Daoy (cell line): ENCODE measurements at places on chromosomes 12 and 14.

DNA sequence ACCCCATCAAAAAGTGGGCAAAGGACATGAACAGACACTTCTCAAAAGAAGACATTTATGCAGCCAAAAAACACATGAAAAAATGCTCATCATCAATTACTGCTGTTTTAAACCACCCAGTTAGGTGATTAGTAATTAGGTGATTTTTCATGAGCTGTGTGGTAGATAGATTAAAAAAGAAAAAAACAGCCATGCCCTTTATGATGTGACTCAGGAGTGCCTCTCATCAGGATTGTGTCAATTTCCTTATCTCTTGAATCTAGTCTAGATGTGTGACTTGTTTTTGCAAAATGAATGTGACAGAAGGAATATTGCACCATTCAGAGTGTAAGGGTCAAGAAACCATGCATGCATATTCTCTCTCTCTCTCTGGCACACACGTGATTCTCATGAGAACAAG is 5.7 kb downstream of the OR10A7 start:
- no peak for DNase-seq

- no peak for DNase-seq
Measured at GRCh38 chr12:50151047-50151687, 16.0 kb downstream of the CERS5 start.

DNA sequence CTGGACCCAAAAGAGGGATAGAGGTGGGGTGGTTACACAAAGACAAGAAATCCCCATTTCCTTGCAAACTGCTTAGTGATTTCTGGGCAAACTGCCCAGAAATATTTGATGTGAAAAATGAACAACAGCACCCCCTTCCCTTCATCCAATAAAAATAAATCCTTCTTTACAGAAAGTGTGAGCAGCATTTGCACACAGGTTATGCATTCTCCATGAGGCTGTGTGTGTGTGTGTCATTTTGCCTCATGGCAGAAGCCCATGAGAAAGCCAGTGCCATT is 17.2 kb upstream of the NRXN3 start:
- no peak for DNase-seq

GRCh38 chr12:108109954-108110353 is 19.1 kb upstream of the WSCD2 start:
- DNase-seq, result no peak

GRCh38 chr14:61557262-61557661 is 138.1 kb upstream of the HIF1A start:
- DNase-seq, result no peak

DNA sequence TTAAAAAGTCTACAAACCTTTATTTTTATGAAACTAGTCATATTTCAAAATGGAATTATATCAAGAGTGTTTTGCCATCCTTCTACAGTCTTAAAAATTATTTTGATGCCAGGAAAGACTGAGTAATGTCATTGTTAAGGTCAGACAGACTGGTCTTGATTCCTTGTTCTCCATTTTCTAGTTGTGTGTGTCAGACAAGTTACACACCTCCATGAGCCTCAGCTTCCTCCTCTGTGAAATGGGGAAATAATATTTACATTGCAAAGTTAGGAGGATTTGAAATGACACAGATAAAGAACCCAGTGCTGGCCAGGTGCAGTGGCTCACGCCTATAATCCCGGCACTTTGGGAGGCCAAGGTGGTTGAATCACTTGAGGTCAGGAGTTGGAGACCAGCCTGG is 47.4 kb upstream of the ELK3 start:
- DNase-seq, result no peak

- DNase-seq, result no peak
Measured at GRCh38 chr12:52081263-52081733, 1.8 kb downstream of the SMIM41 start.

DNA sequence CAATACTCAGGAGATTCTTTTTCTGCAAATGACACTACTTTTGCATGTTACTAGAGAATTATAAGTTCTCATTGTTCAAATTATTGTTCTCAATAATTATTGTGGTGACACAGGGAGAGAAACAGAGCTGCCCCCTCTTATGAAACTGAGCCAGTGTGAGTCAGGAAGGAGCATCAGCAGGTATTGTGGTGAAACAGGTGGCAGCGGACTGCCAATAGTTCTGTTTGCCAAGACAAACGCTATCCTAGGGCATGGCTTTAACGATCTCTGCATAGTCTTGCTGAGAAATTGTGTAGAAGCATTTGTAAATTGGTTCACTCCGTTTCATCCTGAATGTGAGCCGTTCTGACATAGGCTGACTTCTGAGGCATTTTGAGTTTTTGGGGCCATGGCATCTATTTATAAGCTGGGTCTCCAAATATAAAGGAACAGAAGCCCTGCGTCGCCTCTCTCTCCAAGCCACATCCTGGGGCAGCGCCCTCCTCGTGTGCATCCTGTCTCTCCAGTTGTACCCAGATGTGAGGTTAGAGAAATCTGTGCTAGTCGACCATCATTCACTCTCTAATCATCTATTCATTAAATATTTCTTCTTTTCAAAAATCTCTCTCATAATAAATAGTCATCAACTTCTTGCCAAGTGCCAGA is 15.8 kb upstream of the PPP4R4 start:
- no peak for DNase-seq

- peak; percentile 5 for DNase-seq
Measured at GRCh38 chr12:118290130-118290529, 82.6 kb downstream of the TAOK3 start.

- peak; percentile 79 for DNase-seq
Measured at GRCh38 chr12:111766608-111767361, at the start of gene ALDH2. TSS of gene ALDH2 (plus strand) at chr12:111766933. CDS start at chr12:111766983, 50 bp downstream.

- peak; percentile 51 for DNase-seq
Measured at GRCh38 chr14:37668646-37669045, 73.2 kb downstream of the TTC6 start.

- DNase-seq, result peak; percentile 55
Measured at GRCh38 chr12:49017891-49018260, 700 bp downstream of the PRKAG1 start.

DNA sequence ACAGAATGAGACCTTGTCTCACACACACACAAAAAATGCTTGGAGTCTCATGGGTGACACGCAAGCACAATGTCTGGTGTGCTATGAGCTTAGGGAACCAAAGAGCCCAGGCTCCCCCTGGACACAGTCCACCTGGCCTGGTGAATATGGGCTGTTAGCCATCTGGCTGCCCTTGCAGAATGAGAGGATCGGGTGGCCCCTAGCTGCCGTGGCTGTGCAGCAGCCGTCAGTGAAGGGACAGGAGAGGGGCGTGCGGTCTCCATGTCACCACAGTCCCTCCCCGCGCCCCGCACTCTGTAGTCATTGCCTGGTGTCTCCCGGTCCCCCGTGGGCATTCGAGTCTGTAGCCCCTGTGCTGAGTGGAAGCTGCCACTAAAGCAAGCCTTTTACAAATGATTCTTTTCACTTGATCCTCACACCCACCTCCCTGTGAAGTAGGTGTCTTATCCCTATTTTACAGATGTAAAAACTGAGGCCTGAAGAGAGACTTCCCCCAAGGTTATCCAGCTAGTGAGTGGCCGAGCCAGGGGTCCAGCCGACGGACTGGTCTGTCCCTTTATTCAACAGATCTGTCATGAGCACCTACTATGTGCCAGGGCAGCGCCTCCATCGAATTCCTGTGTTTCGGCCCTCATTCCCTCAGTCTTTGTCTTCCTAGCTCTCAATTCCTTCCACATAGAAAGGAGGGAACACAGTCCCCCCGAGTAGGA is 18.8 kb downstream of the MVK start:
- DNase-seq, result no peak

DNA sequence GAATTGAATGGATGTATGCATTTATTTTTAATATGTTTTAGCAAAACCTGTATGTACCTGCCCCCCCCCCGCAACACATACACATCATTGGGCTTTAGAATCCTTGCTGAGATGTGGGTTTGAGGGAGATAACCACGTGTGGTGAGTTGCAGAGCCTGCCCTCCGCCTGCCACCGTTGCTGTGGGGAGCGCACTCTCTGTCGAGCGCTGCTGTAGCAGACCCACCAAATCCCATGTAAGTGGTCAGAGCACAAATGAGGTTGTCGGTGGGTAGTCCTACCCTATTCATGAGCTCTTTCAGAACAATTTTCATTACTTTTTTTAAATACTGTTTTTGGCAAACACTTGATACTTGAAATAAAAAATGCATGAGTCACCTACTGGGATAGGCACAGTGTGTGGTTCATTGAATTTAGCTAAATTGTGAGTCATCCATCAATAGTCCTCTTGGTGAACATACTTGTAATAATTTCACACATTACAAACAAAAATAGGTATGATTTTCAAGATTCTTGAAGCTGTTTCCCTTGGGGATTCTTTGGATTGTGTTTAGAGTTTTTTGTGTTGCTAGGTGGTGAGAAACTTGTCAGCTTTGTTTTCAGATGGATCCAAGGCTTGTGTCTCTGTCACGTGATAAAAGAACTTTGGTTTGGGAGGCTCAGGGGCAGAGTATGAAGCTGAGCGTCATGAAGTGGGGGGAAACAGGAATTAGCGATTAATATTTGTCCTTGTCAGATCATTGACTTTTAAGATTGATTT is 107.6 kb downstream of the PTCSC3 start:
- peak; percentile 54 for DNase-seq

GRCh38 chr12:87086118-87086891 is 830.1 kb upstream of the MGAT4C start:
- DNase-seq, result peak; percentile 42

DNA sequence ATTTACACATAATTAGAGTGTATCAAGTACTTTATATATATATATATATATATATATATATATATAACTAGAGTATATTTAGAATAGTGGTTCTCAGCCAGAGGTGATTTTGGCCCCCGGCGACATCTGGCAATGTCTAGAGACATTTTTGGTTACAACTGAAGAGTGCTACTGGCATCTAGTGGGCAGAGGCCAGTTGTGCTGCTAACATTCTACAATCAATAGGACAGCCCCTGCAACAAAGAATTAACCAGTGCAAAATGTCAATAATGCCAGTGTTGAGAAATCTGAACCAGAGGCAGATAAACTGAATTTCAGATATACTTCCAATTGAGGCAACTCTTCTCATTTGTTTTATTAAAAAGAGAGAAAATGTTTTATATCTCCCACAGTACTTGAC is 8.9 kb downstream of the GTF2A1 start:
- no peak for DNase-seq

DNA sequence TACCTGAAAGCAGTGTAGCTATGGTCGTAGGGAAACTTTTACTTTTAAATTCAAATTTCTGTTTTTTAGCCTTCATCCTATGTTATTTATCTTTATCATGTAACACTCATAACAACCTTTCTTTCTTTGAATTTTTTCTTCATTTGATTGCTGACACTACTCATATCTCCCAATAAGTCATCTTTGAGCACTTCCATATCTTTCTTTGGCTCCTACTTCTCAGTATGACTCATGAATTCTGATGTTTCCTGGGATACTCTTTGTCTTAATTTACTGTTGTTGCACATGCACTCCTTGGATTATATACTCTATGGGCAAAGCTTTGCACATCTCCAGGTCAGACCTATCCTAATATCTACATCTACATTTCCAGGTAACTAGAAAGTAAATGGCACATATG is 18.1 kb upstream of the IAPP start:
- DNase-seq, result no peak

DNA sequence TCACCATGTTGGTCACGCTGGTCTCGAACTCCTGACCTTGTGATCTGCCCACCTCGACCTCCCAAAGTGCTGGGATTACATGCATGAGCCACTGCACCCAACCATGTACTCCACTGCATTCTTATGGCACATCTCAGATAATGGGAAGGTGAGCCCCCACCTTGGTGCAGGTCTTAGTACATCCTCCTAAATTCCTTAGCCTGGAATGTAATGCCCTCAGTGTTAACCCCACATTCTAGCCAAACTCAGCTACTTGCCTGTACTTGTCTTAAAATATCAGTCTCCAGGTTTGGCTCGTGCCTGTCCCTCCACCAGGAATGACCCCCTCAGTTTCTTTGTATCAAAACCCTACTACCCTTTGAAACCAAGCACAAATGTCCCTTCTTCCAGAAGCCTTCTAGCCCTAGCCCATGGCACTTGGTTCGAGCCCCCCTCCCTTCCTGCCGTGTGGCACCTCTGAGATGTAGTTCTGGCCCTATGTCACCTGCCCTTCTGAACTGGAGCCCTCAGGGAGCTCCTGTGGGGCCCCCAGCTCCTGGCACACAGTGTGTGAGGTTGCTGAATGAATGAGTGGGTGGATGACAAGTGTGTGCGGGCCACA is 8.4 kb downstream of the KCNH3 start:
- no peak for DNase-seq

DNA sequence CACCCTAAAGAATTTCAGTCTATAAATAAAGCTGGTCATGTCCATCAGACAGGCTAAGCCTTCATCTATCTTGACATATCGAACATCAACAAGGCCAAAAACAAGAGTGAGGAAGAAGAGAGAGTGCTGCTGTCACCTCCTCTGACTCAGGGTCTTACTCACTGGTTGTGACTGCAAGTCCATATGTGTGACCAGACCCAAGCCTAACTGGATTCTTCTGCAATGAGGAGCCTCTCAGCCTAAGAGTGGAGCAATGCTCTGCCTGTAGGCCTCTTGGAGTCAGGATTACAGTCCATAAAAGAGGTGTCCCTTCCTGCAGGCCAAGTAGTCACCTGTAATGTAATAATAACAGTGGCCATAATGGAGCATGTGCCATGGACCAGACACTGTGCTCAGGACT is 121.2 kb upstream of the SLC35F4 start:
- DNase-seq, result peak; percentile 11

- DNase-seq, result peak; percentile 30
Measured at GRCh38 chr12:27521066-27521465, 2.9 kb upstream of the PPFIBP1 start.

GRCh38 chr12:43290836-43291235 is 261.2 kb downstream of the ADAMTS20 start:
- no peak for DNase-seq

GRCh38 chr14:97850466-97850865 is 1053.3 kb downstream of the VRK1 start:
- no peak for DNase-seq

DNA sequence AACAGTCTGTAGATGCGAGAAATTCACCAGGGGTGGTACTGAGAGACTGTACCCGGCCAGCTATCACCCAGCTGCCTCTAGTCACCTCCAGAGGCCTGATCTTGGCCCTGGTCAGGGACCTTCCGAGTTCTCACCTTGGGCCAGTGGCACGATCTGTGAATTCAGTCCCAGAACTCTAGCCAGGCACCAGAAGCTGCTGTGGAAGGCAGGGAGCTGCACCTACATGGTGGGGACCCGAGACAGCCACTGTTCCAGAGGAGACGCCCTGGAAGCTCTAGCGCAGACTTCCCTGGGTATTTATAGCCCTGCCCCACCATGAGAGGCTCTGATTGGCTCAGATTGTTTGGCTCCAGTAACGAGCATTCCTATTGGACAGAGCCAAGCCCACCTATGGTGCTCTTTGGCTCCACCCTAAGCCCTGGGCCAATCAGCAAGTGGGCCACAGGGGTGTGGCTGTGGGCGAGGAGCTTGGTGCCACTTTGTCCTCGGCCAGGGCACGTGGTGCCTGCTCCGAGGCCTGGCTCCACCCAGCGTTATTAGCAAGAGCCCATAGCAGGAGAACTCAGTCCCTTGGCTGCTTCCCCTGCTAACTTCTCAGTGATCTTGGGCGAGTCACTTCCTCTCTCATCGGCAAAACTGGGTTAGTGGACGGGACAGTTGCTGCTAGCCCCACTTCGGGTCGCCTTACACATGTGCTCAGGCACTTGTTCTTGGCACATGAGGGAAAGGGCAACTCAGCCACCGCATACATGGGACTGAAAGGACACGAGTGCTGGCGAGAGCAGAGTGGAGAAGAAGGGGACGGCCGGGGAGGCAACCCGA is 89.0 kb upstream of the BCL11B start:
- DNase-seq, result peak; percentile 34
